Activated T-cell treated with anti-CD3 and anti-CD28 coated beads, Interleukin-2, amount 50 U/mL, for 48 hours (primary cell): ENCODE measurements at places on chromosomes 4 and X.

- DNase-seq = peak; percentile 32
These were observed 53.4 kb downstream of the CASP6 start for GRCh38 chr4:109649872-109650271.

DNA sequence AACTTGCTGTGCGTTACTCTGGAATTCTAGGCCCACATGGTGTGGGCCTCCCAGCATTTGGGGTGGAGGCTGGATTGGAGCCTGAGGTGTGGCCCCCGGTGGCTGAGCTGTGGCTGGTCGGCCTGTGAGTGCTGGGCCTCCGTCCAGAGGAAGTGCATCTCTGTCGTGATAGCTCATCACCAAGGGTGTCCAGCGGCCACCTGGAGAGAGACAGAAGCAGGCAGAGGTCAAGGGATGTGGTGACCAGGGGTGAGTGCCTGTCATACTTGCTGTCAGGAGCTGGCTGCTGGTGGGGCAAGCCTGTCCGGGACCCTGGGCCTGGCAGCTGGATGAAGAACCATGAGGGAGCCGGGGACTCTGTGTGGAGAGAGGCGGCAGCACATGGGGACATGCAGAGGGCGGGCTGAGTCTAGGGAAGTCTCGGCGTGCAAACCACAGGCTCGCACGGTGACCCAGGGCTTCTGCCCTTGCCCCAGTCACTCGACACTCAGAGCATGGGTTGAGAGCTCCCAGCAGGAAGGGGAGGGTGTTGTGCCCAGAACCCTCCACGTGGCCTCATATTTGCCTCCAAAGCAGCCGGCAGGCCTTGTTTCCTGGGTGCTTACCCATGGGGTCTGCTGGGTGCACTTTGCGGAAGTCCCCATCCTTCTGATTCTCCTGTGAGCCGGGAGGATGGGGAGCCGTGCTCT is 6.2 kb downstream of the SORCS2 start:
- DNase-seq = no peak

GRCh38 chr4:126907389-126907788 is 725.4 kb upstream of the INTU start:
- DNase-seq = no peak

DNA sequence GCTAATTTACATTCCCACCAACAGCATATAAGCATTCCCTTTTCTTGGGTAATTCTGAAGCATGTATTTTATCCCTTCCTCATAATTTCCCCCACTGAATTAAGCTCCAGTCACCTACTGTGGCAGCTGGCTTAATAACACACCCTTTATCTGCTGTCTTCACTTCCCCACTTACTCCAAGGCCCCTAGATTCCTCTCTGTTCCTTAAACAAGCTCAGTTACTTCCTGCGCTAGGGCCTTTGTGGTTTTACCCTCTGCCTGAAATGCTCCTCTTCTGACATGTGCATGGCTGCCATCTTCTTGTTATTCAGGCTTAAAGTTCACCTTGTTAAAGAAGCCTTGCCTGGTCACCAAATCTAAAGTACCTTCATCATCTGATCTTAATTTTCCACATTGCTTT is 47.2 kb upstream of the RPS6KA3 start:
- DNase-seq = no peak

- no peak for DNase-seq
These were observed 65.3 kb downstream of the ANTXR2 start for GRCh38 chr4:80007745-80008149.

- DNase-seq = no peak
These were observed 34.4 kb downstream of the SLAIN2 start for GRCh38 chr4:48375651-48376304.

GRCh38 chrX:119529345-119530276 is 35.6 kb downstream of the STEEP1 start:
- no peak for DNase-seq

GRCh38 chrX:154317391-154317995 is 21.9 kb downstream of the TKTL1 start:
- DNase-seq = no peak

DNA sequence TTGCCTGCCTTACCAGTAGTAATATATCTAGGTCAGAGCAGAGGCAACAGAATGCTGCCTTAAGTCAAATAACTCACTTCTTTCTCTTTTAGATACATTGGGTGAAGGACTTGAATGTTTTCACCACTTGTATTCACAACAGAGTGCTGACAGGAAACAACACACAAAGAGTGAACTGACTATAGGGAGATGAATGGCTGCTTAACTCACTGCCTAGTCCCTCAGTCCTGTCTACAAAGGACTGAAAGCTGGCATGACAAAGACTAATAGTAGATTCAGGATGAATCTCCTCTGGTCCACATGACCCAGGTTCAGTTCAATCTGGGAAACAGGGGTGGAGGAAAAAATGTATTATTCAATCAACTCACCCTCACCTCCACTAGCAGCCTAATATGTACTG is 134.2 kb downstream of the GALNTL6 start:
- DNase-seq = no peak

- no peak for DNase-seq
These were observed 19.0 kb downstream of the TMEM47 start for GRCh38 chrX:34638116-34638515.
